ENCODE measurements at places on chromosomes 13 and 19. TPM values are rescaled to one million over a fixed set of nuclear protein-coding genes. Genes with fewer than 3 reads are reported as not detected.

DNA sequence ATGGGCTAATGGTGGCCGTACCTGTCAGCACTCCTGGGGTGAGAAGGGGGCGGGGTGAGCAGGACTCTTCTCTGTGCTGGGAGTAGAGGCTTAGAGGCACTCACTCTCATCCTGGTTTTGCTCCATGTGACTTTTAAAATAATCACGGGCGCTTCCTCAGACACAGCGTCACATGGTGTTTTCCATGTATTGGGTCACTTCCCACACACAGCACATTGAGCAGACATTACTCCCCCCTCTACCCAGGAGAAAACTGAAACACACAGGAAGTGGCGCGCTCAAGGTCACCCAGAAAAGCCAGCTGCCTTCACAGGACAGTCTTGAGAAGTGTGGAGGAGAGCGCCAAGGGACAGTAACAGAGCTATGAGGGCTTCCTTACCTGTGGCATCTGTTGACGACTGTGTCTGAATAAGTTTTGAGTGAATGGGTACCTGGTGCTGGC, 23.2 kb downstream of the SPATA13 start:
- DNase-seq = no peak

- no peak for DNase-seq
Observed at GRCh38 chr13:95217920-95218830, 83.1 kb downstream of the ABCC4 start.

DNA sequence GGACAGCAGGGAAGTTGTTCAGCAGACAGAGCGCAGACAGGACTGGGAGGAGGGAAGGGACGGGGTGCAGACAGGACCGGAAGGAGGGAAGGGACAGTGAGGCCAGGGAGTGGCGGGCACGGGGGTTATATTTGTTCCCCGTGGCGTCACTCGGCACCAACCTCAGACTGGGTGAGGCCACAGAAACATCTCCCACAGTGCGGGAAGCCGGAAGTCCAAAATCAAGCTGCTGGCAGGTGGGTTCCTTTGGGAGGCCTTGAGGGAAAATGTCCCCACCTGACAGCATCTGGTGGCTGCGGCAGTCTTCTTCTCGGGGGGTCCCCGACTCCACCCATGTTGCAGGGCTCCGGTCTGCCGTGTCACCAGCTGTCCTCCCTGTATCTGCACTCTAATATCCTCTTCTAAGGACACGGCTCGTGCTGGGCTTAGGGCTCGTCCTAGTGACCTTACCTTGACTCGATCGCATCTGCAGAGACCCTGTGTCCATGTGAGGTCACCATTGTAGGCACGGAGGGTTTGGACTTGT, 133.0 kb downstream of the STK24 start:
- no peak for DNase-seq

DNA sequence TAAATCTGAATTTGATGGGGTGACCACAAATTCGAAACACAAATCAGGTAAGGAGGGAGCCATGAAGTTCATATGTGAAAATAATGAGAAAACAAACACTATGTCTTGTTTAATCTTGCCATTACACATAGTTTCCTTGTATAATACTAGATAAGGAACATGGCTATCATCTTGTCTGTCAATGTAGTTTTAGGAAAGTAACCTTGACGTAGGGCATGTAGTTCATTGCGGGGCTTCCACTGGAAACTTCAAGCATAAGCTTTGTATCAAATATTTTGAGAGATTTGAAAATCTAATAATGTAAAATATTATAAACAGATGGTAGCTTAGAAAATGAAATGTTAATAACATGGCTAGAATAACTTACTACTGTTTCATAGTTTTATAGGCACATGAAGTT, 8.8 kb downstream of the BIVM start:
- no peak for DNase-seq

Gene ZNF540
- total RNA-seq = 7.9 TPM

DNA sequence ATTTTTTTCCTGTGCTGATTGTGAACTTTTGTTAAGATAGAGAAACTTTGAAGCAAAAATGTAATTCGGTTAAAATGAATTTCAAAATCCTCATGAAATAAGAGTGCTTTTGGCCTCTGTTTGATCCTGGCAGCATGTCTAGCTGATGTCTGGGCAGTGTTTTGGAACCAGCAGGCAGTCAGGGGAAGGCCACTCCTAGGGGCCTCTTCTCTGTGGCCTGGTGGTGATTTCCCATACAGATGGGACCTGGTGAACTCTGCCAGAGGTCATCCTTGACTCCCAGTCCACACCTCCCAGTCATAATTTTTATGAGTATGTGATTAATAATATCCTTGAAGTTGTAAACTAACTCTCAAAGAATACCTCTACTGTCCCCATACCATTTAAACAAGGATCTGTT, 226.6 kb downstream of the PCCA start:
- DNase-seq = no peak

Gene F2RL3
- total RNA-seq = 0.16 TPM

DNA sequence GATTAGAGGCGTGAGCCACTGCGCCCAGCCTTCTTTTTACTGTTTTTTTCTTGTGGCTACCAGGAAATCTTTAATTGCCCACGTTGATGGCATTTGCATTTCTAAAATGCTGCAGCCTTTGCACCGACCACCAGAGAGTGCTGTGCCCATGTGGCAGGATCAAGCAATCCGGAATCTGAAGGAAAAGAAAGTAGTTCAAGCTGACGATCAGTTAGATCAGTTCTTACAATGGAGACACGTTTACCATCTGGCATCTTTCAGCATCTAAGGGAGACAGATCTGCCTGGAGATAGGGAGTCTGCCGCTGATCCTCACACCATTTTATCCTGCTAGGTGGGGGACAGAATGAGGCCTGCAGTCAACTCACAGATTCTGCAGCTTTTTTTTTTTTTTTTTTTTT, 19.9 kb downstream of the TINCR start:
- peak; percentile 26 for DNase-seq

DNA sequence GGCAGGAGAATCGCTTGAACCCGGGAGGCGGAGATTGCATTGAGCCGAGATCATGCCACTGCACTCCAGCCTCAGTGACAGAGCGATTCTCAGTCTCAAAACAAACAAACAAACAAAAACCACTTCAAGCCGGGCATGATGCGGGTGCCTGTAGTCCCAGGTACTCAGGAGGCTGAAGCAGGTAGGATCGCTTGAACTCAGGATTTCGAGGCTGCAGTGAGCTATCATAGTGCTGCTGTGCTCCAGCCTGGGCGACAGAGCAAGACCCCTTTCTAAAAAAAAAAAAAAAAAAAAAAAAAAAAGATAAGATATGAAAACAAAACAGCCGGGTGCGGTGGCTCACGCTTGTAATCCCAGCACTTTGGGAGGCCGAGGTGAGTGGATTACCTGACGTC, 12.9 kb downstream of the PPP1R14A start:
- DNase-seq = no peak

DNA sequence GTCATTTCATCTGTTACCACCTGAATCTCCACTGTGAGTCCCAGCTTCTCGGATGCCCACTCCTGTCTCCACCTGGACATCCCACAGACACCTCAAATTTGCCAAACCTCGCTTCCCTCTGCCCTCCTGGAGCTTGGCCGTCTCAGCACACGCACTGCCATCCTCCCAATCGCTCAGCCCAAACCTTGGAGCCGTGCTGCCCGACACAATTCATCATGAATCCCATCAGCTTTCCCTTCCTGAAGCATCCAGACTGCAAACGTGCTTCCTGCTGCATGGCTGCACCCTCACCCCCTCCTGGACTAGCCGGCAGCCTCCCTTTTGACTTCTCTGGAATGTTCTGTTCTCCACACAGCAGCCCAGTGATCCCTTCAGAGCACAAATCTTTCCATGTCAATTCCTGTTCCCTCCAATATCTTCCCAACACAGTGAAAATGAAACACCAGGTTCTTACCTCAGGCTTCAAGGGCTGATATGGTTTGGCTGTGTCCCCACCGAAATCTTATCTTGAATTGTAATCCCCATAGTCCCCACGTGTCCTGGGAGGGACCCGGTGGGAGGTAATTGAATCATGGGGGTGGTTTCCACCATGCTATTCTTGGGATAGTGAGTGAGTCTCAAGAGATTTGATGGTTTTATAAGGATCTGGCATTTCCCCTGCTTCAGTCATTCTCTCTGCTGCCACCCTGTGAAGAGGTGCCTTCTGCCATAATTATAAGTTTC, 1.1 kb upstream of the PROZ start:
- DNase-seq = no peak

Gene SPINT2
- 8.7 TPM for total RNA-seq

- no peak for DNase-seq
Observed at GRCh38 chr19:31312009-31312676, 37.1 kb downstream of the TSHZ3 start.

Gene SERPINE3
- not detected for total RNA-seq

GRCh38 chr13:106565127-106565775, 2.7 kb downstream of the ARGLU1 start:
- DNase-seq = no peak

DNA sequence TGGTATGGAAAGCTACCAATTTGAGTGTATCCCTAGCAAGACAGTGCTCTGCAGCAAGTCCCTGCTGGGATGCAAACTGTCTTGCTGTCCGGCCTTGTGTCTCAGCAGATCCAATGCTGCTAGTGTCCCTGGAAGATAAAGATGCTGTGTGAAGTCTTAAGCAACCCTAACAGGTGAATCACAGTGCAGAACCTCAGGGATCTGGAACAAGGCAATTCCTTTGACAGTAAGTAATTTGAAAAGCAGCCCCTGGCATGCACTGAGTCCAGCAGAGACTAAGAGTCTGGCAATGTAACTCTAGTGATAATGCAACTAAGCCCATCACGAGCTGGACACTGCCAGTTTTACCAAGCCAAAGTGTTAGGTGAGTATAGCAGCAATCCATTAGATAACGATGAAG, 1.7 kb upstream of the UCHL3 start:
- DNase-seq = no peak

DNA sequence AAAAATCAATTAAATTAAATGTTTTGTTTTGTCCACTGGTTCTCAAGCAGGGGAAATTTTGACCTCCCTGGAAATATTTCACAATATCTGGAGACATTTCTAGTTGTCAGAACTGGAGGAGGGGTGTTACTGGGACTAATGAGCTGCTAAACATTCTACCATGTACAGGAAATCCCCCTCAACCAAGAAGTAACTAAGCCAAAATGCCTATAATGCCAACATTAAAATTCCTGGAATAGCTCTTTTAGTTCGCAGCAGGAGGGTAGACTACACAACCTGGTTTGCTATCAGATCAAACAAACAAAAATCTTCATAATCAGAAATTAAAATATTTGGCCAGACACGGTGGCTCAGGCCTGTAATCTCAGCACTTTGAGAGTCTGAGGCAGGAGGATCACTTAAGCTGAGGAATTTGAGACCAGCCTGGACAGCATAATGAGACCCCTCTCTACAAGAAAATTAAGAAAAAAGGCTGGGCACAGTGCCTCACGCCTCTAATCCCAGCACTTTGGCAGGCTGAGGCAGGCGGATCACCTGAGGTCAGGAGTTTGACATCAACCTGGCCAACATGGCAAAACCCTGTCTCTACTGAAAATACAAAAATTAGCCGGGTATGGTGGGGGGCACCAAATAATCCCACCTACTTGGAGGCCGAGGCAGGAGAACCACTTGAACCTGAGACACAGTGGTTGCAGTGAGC, 13.7 kb upstream of the SMARCA4 start:
- no peak for DNase-seq

- no peak for DNase-seq
Observed at GRCh38 chr19:38004186-38004520, 97.1 kb downstream of the SIPA1L3 start.

Data from Right ventricle myocardium superior (tissue), 1 donor.